ENCODE measurements at places on chromosomes 13 and 19. TPM values are rescaled to one million over a fixed set of nuclear protein-coding genes. Genes with fewer than 3 reads are reported as not detected.

The KPTN gene
- polyA plus RNA-seq = 11.1 TPM

The OR7C1 gene
- 0.07 TPM for polyA plus RNA-seq

The ZNF865 gene
- 26.5 TPM for polyA plus RNA-seq

The ARID3A gene
- 3.7 TPM for polyA plus RNA-seq

DNA sequence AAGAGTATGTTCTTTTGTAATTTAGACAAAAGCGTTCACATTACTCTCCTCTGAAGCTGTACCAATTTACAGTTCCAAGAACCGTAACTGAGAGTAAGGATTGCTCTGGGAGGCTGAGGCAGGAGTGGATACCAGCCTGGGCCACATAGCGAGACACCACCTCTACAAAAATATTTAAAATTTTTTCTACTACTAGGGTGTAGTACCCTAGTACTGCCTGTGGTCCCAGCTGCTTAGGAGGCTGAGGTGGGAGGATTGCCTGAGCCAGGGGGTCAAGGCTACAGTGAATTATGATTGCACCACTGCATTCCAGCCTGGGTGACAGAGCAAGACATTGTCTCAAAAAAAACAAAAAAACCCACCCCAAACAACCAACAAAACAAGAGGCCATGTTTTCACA is 12.1 kb upstream of the CYP2A6 start:
- H3K36me3 ChIP-seq = no peaks in the 10 kb centered on the region
- H3K27me3 ChIP-seq = no peaks in the 10 kb centered on the region
- DNase-seq = no peak
- no peaks in the 10 kb centered on the region for H3K4me1 ChIP-seq
- no peak overlapping the region for H3K27ac ChIP-seq

Measured in heart right ventricle (tissue), 16 donors.